ENCODE measurements at places on chromosomes 12 and 14.

DNA sequence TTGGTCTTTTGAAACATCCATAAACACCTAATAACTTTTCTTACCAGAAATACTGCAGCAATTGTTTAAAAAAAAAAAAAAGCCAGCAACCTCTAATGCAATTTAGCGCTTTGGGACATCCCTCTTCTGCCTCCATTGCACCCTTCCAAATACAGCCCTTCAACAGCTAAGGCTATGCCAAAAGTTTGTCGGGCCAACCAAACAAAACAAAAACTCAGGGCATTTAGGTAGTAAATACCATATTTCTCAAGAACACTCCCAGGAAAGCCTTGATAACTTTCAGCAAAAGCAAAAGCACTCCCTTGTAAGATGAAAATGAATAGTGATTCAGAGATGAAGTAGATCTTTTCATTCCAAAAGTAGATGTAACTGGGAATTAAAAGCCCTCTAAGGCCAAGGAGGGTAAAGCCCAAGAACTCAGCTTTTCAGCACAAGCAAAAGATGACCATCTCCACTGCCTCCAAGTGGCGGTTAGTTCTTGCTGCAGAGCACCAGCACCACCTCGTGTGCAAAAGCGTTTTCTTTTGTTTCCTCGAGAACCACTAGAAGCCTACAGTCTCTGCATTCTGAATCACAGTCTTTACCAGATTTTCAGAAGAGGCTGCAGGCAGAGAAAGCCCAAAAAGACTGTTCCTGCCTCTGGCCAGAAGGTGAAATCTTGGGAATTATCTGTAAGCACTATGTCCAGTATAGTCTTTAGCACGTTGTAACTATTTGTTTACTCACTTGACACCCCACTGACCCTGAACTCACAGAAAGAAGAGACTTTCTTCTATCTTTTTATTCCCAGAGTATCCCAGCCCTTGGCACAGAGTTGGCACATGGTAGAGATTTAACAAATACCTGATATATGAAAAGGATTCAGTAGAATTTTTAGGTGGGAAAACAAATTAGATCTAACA lies 53.1 kb downstream of the SIX6 start:
- DNase-seq, result no peak

DNA sequence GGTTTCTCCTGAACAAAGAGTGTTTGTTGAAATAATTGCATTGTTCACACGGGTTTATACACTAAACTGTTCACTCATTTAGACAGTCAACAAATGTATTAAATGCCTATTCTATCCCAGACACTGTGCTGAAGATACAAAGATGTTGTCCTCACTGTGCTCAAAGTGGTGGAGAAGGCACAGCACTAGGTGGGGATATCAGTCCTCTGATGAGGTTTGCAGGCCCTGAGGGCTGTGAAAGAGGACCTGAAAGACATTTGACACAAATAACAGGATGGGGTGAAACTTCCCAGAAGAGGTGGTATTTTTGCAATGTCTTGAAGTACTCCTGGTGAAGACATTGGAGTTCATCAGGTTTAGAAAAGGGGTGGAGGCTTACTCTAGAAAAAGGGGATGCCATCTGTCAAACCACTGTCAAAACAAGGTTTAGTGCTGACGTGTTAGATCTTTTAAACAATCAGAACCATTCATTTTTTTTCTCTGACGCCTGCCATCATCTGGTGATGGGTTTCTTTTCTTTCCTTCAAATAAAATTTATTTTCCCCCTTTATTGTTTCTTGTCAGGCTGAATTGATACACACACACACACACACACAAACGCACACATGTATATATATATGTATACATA lies 69.5 kb downstream of the ACSS3 start:
- no peak for DNase-seq

- DNase-seq, result no peak
These were observed 47.4 kb upstream of the ABCC9 start for GRCh38 chr12:21988619-21989018.

DNA sequence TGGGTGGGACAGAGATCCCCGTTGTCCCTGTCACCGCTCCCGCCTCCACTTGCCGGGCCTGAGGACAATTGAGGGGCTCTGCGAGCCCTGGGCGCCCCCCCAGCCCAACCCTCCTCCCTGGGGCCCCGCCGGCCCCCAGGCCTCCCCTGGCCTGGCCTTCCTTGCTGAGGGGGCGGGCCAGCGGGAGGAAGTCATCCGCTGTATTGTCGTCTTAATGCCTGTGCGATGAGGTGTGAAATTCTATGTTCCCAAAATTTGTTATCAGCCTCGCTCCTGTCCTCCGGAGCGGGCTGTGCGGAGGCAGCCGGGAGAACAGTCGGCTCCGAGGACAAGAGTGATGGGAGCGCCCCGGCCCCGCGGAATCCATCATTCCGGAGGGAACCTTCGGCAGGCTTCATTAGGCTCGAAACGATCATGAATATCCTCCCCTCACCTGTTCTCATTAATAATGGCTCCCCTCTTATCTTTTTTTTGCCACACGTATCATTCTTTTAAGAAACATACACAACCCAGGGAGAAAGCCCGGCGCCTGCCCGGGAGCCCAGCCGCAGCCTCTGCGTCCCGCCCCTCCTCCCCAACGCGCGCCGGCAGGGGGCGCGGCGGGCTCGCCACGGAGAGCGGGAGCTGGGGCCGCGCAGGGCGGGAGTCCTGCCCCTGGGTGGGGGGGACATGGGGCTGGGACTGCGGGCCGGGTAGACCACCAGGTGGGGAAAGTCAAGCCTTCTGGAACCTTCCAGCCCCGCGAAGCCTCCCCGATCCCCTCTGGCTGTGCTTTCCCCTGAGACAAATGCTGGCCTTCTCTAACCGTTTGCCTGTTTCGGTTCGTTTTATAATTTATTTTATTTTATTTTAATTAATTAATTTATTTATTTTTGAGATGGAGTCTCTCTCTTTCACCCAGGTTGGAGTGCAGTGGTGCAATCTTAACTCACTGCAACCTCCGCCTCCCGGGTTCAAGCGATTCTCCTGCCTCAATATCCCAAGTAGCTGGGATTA lies 17.1 kb upstream of the DLK1 start:
- no peak for DNase-seq

GRCh38 chr12:28961948-28962384 lies 187.1 kb upstream of the FAR2 start:
- no peak for DNase-seq

- no peak for DNase-seq
These were observed 82.3 kb downstream of the SSPN start for GRCh38 chr12:26277506-26278246.

GRCh38 chr14:99938376-99938775 lies 126.8 kb upstream of the EVL start:
- no peak for DNase-seq

GRCh38 chr12:124053851-124054250 lies 80.8 kb downstream of the ZNF664 start:
- no peak for DNase-seq

DNA sequence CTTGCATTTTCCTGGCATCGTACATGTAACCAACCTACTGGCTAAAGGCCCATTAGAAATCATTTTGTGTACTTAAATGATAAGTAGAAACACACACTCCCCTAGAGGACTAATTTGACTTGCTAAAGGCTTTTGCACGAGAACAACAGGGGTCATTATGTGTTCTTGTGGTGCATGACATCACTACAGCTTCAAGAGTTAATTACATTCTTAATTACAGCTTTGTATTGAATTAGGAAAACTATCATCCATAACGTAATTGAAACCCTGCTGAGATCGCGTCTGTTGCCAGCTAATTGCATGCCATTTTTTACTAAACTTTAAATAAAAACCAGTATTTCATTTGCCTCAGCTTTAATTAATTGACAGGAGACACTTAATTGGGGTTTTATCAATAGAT lies 51.4 kb downstream of the TMEM132C start:
- no peak for DNase-seq

DNA sequence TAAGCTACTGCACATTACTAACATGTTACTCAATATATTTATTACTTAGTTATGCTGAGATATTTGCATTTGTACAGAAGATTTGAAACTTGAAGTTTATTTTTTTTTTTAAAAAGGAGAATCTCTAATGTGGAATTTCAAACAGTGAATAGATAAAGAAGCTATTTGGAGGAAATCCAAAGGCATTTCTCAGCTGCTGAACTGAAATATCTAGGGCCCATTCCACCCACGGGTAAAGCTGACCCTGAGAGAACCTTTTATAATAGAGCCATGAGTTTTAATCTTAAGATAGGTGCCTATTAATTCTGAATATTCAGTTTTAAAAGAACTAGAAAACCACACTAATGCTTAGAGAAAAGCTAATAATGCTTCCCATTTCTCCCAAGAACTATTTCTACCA lies 225.4 kb upstream of the CAND1 start:
- no peak for DNase-seq

DNA sequence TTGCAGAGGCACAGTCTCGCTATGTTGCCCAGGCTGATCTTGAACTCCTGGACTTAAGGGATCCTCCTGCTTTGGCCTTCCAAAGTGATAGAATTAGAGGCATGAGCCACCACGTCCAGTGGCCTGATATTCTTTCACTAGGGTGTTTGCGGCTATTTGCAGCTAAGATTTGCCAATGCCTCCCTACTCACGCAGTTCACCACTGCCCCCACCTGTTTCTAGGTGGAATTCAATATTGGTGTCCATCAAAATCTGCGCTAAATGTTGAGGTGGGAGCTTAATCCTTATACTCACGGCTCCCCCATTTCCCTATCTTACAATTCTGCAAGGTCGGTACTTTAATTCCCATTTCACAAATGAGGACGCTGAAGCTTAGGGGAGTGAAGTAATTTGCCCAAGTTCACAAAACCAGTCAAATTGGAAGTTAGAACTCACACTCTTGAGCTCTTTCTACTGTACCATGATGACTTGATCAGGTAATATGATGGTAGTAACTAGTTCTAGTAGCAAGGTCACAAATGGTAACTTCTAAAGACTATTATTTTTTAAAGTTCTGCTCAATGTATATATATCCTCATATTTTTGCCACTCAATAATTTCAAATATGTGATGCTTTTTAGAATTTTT lies 22.1 kb upstream of the LRRC9 start:
- DNase-seq, result no peak

DNA sequence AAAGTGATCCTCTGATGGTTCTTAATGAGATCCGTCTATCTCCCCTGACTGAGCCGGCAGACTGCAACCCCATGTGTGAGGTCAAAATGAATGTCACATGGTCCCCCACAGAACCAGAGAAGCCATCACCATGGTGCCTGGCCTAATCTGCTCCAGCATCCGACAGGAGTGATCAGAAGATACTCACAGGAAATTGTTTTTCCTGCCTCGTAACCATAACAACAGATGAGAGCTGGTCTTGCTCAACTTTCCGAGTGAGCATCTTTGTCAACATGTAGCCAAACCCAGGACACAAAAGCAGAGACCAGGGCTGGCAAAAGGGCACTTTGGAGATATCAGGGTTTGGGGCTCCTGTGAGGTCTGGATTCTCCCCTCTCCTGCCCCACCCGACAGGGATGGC lies 72.1 kb upstream of the C14orf180 start:
- no peak for DNase-seq

GRCh38 chr14:102220031-102220430 lies 80.3 kb downstream of the WDR20 start:
- no peak for DNase-seq

GRCh38 chr14:49766839-49767238 lies 1.1 kb upstream of the KLHDC2 start:
- no peak for DNase-seq

DNA sequence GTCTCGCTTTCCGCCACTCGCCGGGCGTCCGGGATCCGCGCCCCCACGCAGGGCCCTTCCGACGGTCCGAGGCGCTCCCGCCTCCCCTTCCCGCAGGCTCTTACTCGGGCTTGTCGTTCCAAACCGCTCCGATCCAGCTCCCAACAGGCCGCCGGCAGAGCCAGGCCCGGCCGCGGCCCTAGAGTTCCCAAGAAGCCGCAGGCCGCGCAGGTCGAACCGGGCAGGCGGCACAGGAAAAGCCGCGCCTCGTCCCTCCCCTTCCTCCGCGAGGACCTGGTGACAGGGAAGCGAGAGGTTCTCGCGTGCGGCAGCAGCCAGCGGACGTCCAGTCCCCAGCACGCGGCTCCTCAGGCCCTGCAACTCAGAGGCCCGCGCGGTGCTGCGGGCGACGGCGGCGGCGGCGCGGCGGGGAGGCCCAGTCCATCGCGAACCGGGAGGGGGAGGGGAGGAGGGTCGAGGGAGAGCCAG lies 272 bp downstream of the HECTD1 start:
- DNase-seq, result no peak

- DNase-seq, result no peak
These were observed 17.4 kb upstream of the DRAM1 start for GRCh38 chr12:101859664-101860607.

DNA sequence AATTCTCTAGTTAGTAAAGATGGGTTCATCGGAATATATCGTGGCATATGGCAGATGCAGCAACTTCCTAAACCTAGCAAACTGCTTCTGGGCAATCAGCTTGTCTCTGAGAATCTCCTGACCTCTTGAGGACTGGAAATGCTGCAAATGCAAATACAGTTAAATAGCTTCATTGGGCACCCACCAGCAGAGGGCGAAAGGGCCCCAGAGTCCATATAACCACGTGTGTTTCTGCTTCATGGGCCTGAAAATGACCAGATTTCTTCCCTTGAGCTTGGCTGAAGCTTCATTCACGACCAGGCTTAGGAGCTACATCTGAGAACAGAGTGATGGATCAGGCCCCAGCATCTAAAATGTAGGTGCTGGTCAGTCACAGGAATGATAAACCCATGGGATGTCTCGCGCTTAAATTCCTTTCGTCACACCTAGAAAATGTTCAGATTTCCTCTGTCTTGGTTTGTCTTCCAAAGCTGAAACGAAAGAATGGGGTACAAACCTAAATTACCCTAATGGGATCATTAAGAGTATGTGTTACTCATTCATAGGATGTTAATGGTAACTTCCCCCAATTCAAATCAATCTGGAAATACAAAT lies 1482.5 kb upstream of the TMEM132C start:
- no peak for DNase-seq

DNA sequence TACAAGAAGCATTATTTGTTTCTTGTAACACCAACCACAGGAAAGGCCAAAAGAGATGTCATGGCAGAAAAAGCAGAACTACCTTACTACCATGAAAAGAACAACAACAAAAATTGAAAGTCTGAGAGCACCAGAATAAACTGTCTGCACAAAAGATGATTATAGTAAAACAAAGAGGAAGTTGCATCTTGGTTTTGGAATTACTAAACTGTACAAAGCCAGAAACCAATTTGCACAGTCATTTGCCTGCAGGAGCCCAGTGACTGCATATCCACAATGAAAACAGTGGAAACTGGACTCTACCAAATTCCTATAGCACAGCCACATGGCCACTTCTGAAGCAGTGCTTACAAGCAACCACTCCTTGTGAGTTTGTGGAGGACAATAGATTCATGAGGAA lies 276.2 kb downstream of the SSPN start:
- DNase-seq, result no peak

GRCh38 chr12:95630496-95630895 lies 79.2 kb upstream of the USP44 start:
- DNase-seq, result no peak

GRCh38 chr12:99736760-99737269 lies 89.3 kb downstream of the GARIN6 start:
- no peak for DNase-seq

- no peak for DNase-seq
These were observed 26.1 kb downstream of the ADCK1 start for GRCh38 chr14:77825895-77826519.

DNA sequence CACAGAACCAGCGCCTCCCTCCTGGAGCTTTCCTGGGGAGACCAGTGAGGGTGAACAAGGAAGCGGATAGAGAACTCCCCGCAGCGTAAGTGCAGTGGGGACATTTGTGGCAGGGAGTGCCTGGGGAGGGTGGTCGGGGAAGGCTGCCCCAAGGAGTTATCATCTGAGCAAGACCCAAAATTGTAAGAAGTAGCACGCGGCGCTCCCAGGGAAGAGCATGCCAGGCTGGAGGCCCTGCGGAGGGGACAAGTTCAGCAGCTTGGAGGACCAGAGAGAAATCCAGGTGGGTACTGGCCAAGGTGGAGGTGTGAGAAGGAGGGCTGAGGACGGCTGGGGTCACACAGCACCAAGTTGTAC lies 46.2 kb upstream of the RIMBP2 start:
- no peak for DNase-seq
